ENCODE measurements at places on chromosomes 1 and 21. TPM values are rescaled to one million over a fixed set of nuclear protein-coding genes. Genes with fewer than 3 reads are reported as not detected.

FCRL2 gene
- total RNA-seq: 0.56 TPM

- ATAC-seq: no peak
Observed at GRCh38 chr1:103517380-103518047, 8.0 kb upstream of the RNPC3 start.

DNA sequence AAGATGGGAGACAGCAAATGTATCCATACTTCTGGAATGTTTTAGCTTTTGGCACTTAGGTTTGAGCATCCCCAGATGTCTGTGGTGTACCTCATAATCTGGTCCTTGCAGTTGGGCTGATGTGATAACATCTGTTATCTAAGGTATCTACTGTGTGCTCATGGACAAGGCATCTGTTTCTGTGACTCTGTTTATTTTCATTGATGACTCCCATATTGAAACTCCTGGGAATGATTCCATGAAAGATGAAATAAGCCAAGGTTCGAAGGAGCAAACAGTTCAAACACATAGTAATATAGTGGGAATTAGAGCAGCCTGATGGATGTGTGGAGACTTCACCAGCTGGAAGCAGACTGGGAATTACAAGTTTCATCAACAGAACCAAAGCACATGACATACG is 20.7 kb upstream of the TRIM45 start:
- ATAC-seq: no peak

- ATAC-seq: no peak
Observed at GRCh38 chr1:116942344-116942743, 32.6 kb downstream of the PTGFRN start.

- ATAC-seq: no peak
Observed at GRCh38 chr1:89487972-89488371, 36.7 kb upstream of the LRRC8B start.
